ENCODE measurements at places on chromosomes 11 and 22. TPM values are rescaled to one million over a fixed set of nuclear protein-coding genes. Genes with fewer than 3 reads are reported as not detected.
A peak's percentile ranks its signal among the peaks of the same experiment; 100 is the strongest.

- no peak overlapping the region for H3K4me3 ChIP-seq
- no peaks in the 10 kb centered on the region for H3K27me3 ChIP-seq
- H3K36me3 ChIP-seq: no peaks in the 10 kb centered on the region
These were observed 300 bp downstream of the WNT11 start for GRCh38 chr11:76206077-76206326.

GRCh38 chr11:16814410-16815046 lies 76.1 kb downstream of the C11orf58 start:
- DNase-seq: no peak
- no peaks in the 10 kb centered on the region for H3K36me3 ChIP-seq
- no peak overlapping the region for H3K27ac ChIP-seq
- H3K4me1 ChIP-seq: no peaks in the 10 kb centered on the region

- H3K4me1 ChIP-seq: peaks cover 49% of the 10 kb centered on the region
- no peak overlapping the region for H3K27ac ChIP-seq
- H3K4me3 ChIP-seq: no peak overlapping the region
- H3K36me3 ChIP-seq: no peaks in the 10 kb centered on the region
- H3K27me3 ChIP-seq: no peaks in the 10 kb centered on the region
- no peak for DNase-seq
These were observed 2.2 kb upstream of the TMPRSS13 start for GRCh38 chr11:117931331-117931950.

- H3K4me3 ChIP-seq: no peak overlapping the region
- no peaks in the 10 kb centered on the region for H3K4me1 ChIP-seq
- no peak for DNase-seq
- no peak overlapping the region for H3K27ac ChIP-seq
These were observed 704.3 kb downstream of the DLG2 start for GRCh38 chr11:84922836-84923235.

- no peaks in the 10 kb centered on the region for H3K27me3 ChIP-seq
- no peaks in the 10 kb centered on the region for H3K4me1 ChIP-seq
- no peaks in the 10 kb centered on the region for H3K36me3 ChIP-seq
These were observed 8.6 kb upstream of the MMP8 start for GRCh38 chr11:102733232-102733875.

- peak overlapping the region; percentile 88 for H3K4me3 ChIP-seq
- H3K4me1 ChIP-seq: peaks cover 16% of the 10 kb centered on the region
- H3K27me3 ChIP-seq: no peaks in the 10 kb centered on the region
- DNase-seq: no peak
- H3K36me3 ChIP-seq: peaks cover 38% of the 10 kb centered on the region
These were observed 653 bp downstream of the PCSK7 start for GRCh38 chr11:117230999-117231841.

DNA sequence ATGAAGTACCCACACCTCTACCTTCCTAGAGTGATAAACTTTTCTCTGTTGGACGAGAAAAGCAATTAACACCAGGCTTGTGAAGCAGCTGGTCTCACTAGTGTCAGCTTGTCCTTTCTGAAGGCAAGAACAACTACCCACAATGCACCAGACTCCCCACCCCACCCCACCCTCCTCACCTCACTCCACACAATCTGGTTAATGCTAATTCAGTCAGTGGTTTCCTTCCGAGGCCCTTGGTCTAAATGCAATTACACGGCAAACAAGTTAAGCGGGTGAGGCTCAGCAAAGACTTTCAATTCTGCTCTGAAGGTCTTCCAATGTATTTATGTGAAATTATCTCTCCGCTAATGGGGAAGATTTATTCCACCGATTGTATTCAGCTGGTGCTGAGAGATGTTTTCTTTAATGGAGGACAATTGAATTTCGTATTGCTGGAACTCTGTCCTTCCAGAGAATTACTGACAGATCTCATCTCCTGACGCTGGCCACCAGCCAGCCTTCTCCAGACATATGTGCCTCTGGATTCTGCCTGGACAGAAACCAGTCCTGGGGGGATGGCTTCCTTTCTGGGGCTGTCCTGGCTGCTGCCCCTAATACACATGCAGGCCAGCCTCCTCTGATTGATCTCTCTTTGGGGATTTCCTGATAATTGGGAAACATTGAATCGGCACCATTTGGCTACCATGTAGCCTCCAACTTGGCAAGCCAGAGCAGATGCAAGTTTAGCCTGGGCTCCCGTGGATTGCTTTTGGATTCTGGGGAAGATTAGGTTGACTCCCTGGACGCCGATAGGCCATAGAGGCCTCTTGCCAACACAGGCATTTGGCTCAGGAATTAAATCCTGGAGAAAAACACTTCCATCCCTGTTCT lies 165.8 kb upstream of the NARS2 start:
- no peaks in the 10 kb centered on the region for H3K27me3 ChIP-seq
- H3K27ac ChIP-seq: no peak overlapping the region
- no peak overlapping the region for H3K4me3 ChIP-seq
- no peaks in the 10 kb centered on the region for H3K36me3 ChIP-seq

DNA sequence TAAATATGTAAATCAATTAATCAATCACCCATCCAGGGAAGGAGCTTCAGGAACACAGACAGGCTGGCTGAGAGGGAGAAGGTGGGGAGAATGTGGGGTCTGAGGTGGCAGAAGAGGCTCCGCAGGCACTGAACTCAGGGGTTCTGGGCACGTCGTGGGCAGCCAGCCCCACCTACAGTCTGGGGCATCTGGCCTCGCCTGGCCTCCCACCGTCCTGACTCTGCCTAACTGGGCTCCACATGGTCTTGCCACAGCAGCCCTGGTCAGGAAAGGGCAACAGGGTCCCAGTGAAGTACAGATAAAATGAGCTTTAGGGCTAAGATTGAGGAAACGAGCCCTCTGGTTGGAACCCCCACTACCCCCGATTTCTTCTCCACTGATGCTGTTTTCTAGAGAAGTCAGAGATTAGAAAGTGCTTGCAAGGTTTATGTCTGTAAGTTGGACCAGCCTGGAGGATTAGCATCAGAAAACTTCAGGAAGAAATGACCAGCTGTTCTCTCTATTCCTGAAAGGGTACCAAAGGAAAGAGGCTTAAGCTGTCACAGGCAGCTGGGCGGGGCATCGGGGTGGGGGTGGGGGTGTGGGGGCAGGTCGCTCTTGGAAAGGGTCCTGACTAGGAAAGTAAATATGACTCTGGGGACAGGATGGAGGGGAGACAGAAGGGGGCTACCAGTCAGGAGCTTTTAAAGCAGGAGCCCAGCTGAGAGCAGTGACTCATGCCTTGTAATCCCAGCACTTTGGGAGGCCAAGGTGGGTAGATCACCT lies 261.7 kb downstream of the BUD13 start:
- H3K4me3 ChIP-seq: no peak overlapping the region
- DNase-seq: no peak
- no peak overlapping the region for H3K27ac ChIP-seq
- no peaks in the 10 kb centered on the region for H3K27me3 ChIP-seq
- no peaks in the 10 kb centered on the region for H3K36me3 ChIP-seq
- no peaks in the 10 kb centered on the region for H3K4me1 ChIP-seq

DNA sequence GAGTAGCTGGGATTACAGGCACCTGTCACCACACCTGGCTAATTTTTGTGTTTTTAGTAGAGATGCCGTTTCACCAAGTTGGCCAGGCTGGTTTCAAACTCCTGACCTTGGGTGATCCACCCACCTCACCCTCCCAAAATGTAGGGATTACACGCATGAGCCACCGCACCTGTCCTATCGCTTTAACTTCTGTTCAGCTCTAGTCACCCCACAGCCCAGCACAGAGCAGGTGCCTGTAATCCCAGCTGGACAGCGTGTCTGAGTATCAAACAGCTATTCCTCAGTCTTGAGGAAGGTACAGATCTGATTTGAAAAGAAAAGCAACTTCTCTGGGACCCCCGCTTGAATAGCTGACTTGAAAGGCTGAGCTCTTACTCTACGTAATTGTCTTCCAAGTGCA lies 149.1 kb downstream of the CTTN start:
- peaks cover 39% of the 10 kb centered on the region for H3K27me3 ChIP-seq
- no peak overlapping the region for H3K4me3 ChIP-seq
- no peaks in the 10 kb centered on the region for H3K4me1 ChIP-seq
- H3K36me3 ChIP-seq: no peaks in the 10 kb centered on the region

- no peaks in the 10 kb centered on the region for H3K27me3 ChIP-seq
- H3K27ac ChIP-seq: peak within 1 kb of the TSS; percentile 84
- H3K36me3 ChIP-seq: no peaks in the 10 kb centered on the region
- DNase-seq: peak; percentile 59
- peaks cover 28% of the 10 kb centered on the region for H3K4me1 ChIP-seq
These were observed at the start of gene CERK for GRCh38 chr22:46737976-46738646. TSS of gene CERK (minus strand) at chr22:46738252. CDS start at chr22:46738148, 104 bp downstream.

DNA sequence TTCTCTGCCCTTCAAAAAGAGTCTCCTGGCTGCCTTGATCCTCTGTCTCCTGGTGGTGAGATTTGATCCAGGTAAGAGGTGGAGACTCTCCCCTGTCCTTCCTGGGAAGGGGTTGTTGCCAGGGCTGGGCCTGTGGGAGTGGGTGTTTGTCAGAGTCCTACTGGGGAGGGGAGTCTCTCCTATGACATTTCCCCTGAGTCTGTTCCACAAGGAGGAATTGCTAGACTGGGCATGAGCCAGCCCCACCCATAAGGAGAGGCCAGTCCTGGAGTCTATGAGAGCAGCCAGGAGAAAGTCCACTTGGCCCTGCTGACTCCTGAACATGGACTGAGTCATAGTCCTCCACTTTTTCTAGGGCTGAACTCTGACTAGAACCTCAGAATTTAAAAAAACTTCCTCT lies 7.4 kb downstream of the PEX26 start:
- H3K36me3 ChIP-seq: peaks cover 33% of the 10 kb centered on the region
- H3K27ac ChIP-seq: no peak overlapping the region
- H3K4me1 ChIP-seq: no peaks in the 10 kb centered on the region
- DNase-seq: no peak
- no peak overlapping the region for H3K4me3 ChIP-seq

DNA sequence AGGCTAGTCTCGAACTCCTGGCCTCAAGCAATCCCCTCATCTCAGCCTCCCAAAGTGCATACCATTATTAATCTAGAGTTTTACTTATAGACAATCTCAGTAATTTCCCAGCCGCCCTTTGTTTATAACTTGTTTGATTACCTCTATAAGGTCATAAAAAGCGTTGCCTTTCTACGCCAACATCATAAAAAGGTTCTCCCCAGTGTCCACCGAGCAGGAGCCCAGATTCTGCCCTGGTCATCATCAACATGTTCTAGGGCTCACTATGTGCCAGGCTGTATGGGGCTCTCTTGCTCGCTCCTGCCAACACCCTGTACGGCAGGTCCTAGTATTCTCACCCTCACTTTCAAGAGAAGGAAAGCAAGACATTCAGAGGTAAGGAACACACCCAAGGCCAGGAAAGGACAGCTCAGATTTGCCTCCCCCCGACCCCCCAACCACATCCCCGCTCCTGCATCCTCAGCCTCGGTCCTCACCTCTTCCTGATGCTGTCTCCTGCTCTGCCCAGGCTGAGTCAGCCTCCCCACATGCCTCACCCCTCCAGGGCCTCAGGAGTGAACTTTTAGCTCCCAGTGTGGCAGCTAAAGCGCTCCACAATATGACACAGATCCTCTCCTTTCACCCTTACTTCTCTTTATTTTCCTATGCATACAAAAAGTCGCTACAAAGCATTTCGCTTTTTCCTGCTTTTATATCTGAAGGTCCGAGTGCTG lies 14.3 kb downstream of the ARFGAP3 start:
- H3K27ac ChIP-seq: no peak overlapping the region
- no peak for DNase-seq
- H3K4me1 ChIP-seq: peaks cover 8% of the 10 kb centered on the region
- H3K27me3 ChIP-seq: no peaks in the 10 kb centered on the region

- no peaks in the 10 kb centered on the region for H3K27me3 ChIP-seq
- H3K4me3 ChIP-seq: no peak overlapping the region
- H3K36me3 ChIP-seq: no peaks in the 10 kb centered on the region
These were observed 148.7 kb upstream of the PGR start for GRCh38 chr11:101278286-101278685.

DNA sequence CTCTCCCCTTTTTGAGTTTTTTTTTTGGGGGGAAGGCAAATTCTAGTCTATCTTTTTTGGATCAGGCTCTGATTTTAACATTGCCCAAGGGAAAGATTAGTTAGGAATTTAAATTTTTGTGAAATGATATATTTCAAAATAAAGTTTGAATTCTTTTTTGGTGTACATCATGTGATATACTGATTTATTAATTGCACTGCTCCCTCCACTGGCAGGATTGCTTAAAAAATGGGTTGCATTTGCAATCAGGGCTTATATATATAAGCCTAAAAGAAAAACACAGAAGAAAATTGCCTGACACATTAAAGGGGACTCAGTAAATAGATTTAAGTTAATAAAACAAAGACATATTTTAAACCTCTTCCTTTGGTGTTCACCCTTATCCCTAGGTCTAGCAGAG lies 1.2 kb downstream of the DYNC2H1 start:
- H3K27me3 ChIP-seq: no peaks in the 10 kb centered on the region
- H3K4me3 ChIP-seq: no peak overlapping the region
- no peak overlapping the region for H3K27ac ChIP-seq
- H3K36me3 ChIP-seq: no peaks in the 10 kb centered on the region
- peaks cover 8% of the 10 kb centered on the region for H3K4me1 ChIP-seq

OR52M1 gene
- total RNA-seq: not detected

FGF3 gene
- not detected for total RNA-seq
